ENCODE measurements at places on chromosomes 13 and 19. TPM values are rescaled to one million over a fixed set of nuclear protein-coding genes. Genes with fewer than 3 reads are reported as not detected.

GRCh38 chr13:25175026-25175425 lies 2.9 kb upstream of the AMER2 start:
- H3K36me3 ChIP-seq, result no peaks in the 10 kb centered on the region
- H3K4me3 ChIP-seq, result no peak overlapping the region
- DNase-seq, result no peak
- no peak overlapping the region for H3K27ac ChIP-seq

DNA sequence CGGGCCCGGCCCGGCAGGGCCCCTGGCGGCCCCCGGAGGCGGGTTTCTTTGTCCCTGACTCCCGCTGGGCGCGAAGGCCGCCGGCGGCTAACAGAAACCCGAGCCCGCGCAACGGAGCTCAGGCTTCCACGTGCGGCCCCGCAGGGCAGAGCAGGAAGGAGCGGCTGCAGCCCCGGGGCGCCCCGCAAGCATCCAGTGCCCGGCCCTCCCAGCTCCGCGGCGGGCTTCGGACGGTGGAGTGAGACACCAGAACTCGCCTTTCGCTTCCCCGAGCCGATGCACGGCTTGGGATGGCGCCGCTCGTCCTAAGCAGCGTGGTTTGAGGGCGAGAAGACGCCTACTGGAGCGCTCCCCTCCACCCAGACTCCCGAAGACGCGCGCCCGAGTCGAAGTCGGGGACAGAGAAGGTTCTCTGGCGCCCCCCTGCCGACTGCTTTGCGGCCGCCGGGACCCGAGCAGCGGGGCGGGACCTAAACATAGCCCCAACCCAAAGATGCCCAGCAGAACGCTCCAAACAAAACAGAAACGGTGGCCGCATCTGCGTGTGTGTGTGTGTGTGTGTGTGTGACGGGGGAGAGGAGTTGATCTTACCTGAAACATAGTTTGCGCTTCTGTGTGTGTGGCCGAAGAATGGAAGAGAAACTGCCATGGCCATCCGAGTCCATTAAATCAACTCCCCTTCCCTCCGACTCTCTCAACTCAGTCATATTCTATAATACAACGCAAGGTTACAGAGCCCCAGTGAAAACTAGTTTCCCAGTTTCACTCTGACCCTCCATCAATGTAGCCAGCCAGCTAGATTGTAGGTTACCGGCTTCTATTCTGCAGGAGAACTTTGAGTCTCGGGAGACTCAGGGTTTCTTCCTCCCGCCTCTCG lies 629 bp upstream of the FGF9 start:
- H3K27ac ChIP-seq, result no peak overlapping the region
- H3K4me1 ChIP-seq, result peaks cover 26% of the 10 kb centered on the region
- H3K36me3 ChIP-seq, result no peaks in the 10 kb centered on the region
- H3K27me3 ChIP-seq, result peaks cover 3% of the 10 kb centered on the region

GRCh38 chr19:7905859-7906258 lies 2.2 kb downstream of the MAP2K7 start:
- no peak overlapping the region for H3K27ac ChIP-seq
- H3K4me3 ChIP-seq, result no peak overlapping the region
- H3K4me1 ChIP-seq, result peaks cover 12% of the 10 kb centered on the region
- no peaks in the 10 kb centered on the region for H3K27me3 ChIP-seq
- peaks cover 2% of the 10 kb centered on the region for H3K36me3 ChIP-seq
- no peak for DNase-seq

DNA sequence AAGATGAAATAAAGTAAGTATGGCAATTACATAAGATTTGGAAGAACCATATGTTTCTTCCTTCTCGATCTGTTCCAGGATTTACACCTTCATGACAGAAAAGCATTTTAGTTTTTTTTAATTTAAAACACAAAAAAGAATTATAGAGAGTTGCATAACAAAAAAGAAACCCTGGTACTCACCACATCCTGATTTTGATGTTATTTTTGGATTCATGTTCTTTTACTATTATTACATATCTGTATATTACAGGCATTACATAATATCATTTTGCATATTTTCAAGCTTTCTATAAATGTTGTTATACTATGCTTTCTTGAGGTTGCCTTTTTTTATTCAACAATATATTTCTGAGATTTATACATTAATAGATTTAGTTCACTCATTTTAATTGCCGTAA lies 6.7 kb upstream of the KATNAL1 start:
- H3K36me3 ChIP-seq, result no peaks in the 10 kb centered on the region
- no peaks in the 10 kb centered on the region for H3K27me3 ChIP-seq
- H3K4me3 ChIP-seq, result no peak overlapping the region

Gene LRRC63
- not detected for total RNA-seq

DNA sequence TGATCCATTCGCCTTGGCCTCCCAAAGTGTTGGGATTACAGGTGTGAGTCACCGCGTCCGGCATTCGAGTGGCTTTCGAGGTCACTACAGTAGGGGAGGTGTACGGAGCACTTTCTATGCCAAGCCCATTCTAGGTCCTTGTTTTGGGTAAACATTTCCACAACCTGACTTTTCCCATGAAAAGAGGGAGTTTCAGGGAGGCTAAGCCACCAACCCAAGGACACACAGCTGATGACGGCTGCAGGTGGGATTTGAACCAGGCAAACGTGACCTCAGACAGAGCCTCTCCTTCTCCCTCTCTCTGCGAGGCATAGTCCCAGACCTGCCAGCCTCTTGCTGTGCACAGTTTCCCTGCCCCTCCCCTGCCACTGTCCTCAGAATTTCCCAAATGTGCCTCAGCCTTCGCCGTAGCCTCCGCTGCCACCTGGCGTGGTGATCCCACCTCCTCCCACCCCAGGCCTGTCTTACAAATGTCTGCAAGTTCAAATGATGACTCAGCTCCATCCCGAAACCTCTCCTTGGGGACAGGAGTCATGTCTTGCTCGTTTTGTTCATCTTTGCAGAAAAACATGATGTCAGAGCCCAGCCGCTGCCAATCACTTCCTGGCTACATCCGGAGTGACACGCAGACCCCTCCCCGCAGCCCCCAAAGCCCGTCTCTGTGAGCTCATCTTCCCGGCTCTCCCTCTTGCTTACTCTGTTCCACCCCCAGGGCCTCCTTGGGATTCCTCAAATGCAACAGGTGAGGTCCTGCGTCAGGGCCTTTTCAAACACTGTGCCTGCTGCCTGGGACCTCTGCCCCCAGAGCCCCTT lies 6.6 kb upstream of the GADD45B start:
- no peaks in the 10 kb centered on the region for H3K27me3 ChIP-seq
- H3K27ac ChIP-seq, result peak overlapping the region; percentile 53
- H3K36me3 ChIP-seq, result no peaks in the 10 kb centered on the region

DNA sequence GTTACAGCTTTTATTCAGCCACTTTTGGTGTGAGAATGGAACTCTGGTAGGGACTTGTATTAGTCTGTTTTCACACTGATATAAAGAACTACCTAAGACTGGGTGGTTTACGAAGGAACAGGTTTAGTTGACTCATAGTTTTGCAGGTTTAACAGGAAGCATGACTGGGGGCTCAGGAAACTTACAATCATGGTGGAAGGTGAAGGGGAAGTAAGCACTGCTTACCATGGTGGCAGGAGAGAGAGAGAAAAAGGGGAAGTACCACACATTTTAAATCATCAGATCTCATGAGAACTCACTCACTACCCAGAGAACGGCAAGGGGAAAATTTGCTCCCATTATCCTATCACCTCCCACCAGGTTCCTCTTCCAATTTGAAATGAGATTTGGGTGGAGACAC lies 942.2 kb downstream of the PCDH17 start:
- H3K4me1 ChIP-seq, result no peaks in the 10 kb centered on the region
- no peak overlapping the region for H3K4me3 ChIP-seq
- DNase-seq, result no peak

- H3K36me3 ChIP-seq, result no peaks in the 10 kb centered on the region
- no peaks in the 10 kb centered on the region for H3K27me3 ChIP-seq
- no peak overlapping the region for H3K27ac ChIP-seq
- H3K4me3 ChIP-seq, result no peak overlapping the region
- H3K4me1 ChIP-seq, result no peaks in the 10 kb centered on the region
These were observed 22.8 kb upstream of the C1QTNF9 start for GRCh38 chr13:24286624-24287023.

GRCh38 chr13:92761710-92762109 lies 464.9 kb upstream of the GPC6 start:
- H3K27me3 ChIP-seq, result no peaks in the 10 kb centered on the region
- H3K4me1 ChIP-seq, result no peaks in the 10 kb centered on the region
- no peaks in the 10 kb centered on the region for H3K36me3 ChIP-seq
- no peak overlapping the region for H3K4me3 ChIP-seq

Gene SULT2A1
- total RNA-seq, result 4.5 TPM

Gene PLPP2
- total RNA-seq, result 29.6 TPM

GRCh38 chr19:4266253-4267000 lies 12.6 kb upstream of the SHD start:
- H3K27me3 ChIP-seq, result no peaks in the 10 kb centered on the region
- DNase-seq, result no peak
- H3K4me3 ChIP-seq, result no peak overlapping the region

DNA sequence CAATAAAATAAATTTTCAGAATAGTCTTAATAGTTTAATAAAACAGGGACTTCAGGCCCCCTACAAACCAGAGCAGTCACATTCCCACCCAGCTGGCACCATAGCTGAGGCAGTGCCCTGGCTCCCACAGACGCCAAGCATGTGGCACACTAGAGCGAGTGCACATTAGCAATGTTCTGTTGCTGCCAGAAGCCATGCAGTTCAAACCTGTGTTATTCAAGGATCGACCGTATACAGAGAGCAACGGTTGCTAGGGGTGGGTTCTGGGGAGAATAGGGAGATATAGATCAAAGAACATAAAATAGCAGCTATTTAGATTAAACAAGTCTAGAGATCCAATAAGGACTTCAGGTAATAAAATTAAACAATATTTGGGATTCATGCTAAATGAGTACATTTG lies 419.3 kb upstream of the KLHL1 start:
- H3K36me3 ChIP-seq, result no peaks in the 10 kb centered on the region
- no peak for DNase-seq
- no peaks in the 10 kb centered on the region for H3K27me3 ChIP-seq
- no peak overlapping the region for H3K27ac ChIP-seq

Gene ERVV-1
- total RNA-seq, result not detected

GRCh38 chr19:49224879-49225278 lies 67.3 kb downstream of the TRPM4 start:
- no peaks in the 10 kb centered on the region for H3K27me3 ChIP-seq
- H3K27ac ChIP-seq, result no peak overlapping the region
- DNase-seq, result peak; percentile 72
- no peaks in the 10 kb centered on the region for H3K4me1 ChIP-seq
- no peak overlapping the region for H3K4me3 ChIP-seq

DNA sequence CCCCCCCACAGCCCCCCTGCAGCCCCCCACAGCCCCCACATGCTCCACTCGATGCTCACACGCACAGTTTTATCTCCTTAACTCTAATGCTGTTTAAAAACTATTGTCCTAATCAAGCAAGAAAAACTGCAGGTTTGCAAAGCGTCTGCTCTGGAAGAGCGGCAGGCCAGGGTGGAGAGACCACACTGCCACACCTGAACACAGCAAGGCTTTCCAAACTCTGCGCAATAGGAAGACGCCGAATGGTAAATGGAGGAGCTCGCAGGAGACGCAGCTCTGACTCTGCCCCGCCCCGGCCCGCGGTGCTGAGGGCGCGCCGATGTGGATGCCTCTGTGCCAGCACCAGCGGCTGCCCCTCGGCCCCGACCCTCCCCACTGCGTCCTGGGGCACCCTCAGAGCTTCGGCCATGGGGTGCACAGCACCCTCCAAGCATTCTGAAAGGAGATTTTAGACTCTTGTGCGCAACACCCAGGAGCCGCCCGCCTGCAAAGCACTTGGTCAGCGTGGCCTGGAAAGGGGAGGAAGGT lies 32.4 kb downstream of the RASA3 start:
- H3K4me3 ChIP-seq, result no peak overlapping the region
- H3K27me3 ChIP-seq, result no peaks in the 10 kb centered on the region
- no peaks in the 10 kb centered on the region for H3K4me1 ChIP-seq
- peak; percentile 47 for DNase-seq
